T-helper 2 cell (primary cell): ENCODE measurements at places on chromosomes 1 and 21.

DNA sequence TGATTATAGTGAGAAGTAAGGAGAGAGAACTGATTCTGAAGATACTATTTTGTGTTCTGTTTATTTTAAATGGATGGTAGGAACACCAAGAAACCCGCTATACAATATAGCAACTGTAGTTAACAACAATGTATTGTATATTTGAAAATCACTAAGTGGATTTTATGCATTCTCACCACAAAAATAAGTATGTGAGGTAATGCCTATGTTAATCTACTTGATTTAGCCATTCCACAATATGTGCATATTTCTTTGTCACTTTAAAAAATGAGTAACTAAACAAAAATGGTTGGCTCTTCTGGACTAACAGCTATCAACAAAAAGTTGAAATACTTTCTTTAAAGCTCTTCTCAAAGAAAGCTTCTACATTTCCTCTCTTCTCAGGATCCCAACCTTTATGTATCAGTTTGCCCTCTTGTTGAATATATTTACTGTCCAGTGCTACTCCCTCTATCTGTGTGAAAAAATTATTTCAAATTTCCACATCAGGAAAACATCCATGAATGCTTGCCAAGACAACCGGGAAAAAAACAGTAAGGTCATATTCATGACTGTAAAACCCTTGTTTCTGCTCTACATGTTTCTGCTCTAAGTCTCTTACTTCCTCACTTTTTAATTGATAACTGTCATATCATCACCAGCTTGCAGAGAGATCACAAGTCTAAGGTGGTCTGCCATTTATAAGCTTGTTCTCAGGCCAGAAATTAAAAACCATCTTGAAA lies 27.0 kb downstream of the CLCA4 start:
- DNase-seq: no peak

DNA sequence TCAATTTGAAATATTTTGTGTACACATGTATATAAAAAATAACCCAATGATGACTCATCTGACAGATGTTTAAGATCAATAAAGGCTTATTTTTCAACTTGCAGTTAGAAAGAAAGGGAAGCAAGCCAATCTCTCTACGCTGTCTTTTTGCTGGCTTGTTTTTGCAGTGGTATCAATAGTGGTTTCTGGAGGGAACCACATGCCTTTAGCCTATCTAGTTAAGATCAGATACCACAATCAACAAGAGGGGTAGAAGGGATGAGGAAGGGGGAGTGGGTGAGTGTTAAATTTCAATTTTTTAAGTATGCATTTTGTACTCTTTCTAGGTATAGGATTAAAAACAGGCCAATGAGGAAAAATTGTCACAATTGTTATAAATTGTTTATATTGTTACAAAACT lies 276.2 kb downstream of the KCNH1 start:
- peak; percentile 0 for DNase-seq

DNA sequence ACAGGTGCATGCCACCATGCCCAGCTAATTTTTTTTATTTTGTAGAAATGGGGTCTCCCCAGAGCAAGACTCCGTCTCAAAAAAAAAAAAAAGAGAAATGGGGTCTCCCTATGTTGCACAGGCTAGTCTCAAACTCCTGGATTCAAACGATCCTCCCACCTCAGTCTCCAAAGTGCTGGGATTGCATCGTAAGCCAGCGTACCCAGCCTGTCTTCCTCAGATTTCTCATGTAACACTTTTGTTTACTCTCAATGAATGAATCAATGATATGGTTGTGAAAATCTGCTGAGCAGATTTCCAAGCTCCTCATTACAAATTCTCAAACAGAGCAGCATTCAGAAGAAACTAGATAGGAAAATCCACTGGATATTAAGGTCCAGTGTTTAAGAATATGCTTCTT lies 6.6 kb downstream of the CMPK1 start:
- no peak for DNase-seq

- DNase-seq: no peak
Observed at GRCh38 chr21:26572702-26573381, at the start of gene CYYR1. TSS of gene CYYR1 (minus strand) at chr21:26573286. CDS start at chr21:26572940, 346 bp downstream.

- no peak for DNase-seq
Observed at GRCh38 chr1:213685992-213686582, 301.7 kb upstream of the PROX1 start.

- no peak for DNase-seq
Observed at GRCh38 chr1:209721323-209721722, 16.7 kb downstream of the HSD11B1 start.

DNA sequence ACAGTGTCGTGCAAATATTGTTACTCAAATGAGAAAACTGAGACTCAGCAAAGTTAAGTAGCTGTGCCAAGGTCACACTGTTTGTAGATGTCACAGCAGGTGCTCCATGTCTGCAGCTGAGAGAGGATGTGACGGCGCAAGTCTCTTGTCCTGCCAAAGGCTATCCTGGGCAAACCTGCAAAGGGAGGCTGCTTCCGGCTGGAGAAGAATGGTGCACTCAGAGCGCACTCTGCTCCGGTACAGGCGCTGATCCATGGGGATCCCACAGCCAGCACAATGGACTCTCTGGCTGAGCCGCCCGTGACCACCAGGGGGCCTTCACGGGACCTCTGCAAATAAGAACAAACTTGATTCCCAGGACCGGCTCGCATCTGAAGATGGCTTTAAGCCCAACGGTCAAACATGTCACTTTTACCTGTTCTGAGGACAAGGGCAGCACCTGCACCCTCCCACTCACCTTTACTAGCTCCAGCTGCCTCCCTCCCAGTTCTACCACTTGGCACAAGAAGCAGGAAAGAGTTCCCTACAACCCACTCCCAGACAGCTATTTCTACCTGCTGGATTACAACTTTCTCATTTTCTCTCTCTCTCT lies 21.9 kb downstream of the RD3 start:
- peak; percentile 31 for DNase-seq

- no peak for DNase-seq
Observed at GRCh38 chr21:45613396-45613795, 30.1 kb upstream of the PCBP3 start.

GRCh38 chr1:83959824-83960498 lies 39.0 kb downstream of the TTLL7 start:
- no peak for DNase-seq

DNA sequence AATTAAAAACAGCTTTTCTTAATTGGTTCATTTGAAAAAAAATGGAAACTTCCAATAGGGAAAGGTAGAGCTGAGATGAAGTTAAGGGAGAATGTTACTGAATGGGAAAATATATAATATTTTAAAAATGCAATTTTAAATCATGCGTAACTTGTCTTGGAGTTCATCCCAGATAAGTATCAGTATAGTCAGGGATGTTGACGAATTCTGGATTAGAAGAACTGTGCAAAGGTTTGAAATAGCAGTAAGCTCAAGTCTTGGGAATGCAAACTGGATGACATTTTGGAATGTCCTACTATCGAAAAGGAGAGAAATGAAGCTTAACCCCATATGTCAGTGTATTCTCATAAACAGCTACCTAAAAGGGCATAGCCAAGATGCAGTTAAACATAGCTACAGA lies 4.0 kb upstream of the ST6GALNAC3 start:
- no peak for DNase-seq

DNA sequence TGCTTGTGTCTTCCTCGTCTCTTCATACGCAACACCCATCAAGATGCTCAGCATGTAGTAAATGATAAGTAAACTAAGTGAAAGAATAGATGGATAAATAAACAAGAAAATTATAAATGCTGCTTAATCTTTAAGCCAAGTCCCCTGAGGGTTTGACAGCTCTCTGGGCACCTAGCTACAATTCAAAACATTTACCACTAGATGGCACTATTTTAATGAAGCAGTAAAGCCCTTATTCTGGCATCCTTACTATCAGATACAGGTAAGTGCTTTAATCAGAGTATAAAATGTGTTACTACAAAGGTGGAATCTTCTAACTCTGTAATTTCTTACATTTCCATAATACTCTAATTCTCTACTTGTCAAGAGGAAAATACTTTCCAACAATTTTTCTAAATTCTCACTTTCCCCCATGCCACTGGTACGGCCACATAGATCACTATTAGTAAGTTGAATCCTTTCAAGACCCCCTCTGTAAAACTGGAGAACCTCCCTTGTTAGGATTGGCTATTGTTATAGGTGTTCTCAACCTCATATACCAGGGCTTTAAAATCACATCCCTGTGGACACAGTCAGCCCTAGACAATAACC lies 137.8 kb downstream of the BARHL2 start:
- no peak for DNase-seq

GRCh38 chr1:22139066-22139594 lies 3.8 kb downstream of the WNT4 start:
- no peak for DNase-seq

GRCh38 chr1:107952989-107953388 lies 12.0 kb downstream of the VAV3 start:
- no peak for DNase-seq

DNA sequence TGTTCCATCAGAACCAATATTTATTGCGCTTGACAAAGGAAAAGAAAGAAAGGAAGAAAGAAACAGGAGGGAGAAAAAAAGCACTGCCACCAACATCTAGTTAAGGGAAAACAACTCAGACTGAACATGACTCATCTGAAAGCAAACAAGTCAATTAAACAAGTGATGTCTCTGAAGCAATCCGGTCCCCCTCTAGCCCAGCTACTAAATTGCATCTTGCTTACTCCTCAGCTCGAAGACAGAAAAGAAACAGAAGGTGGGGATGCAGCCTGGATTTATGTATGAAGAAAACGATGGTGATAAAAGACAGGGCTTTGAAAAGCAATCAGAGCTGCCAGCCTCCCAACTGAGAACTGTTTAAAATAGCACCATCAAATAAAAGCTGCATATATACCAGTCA lies 188.2 kb downstream of the OMA1 start:
- no peak for DNase-seq

- DNase-seq: no peak
Observed at GRCh38 chr1:115880981-115881672, 40.2 kb upstream of the NHLH2 start.

- DNase-seq: no peak
Observed at GRCh38 chr21:43829575-43830119, 35.4 kb upstream of the AGPAT3 start.

GRCh38 chr1:44108241-44108640 lies 10.4 kb upstream of the KLF17 start:
- no peak for DNase-seq

DNA sequence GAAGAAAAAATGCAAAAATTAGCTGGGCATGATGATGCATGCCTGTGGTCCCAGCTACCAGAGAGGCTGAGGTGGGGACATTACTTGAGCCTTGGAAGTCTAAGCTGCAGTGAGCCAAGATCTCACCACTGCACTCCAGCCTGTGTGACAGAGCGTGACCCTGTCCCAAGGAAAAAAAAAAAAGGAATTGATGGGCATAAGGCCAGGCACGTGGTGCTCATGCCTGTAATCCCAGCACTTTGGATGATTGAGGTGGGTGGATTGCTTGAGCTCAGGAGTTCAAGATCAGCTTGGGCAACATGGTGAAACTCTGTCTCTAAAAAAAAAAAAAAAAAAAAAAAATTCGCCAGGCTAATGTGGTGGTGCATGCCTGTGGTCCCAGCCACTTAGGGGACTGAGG lies 55.8 kb upstream of the ATP2B4 start:
- DNase-seq: no peak

DNA sequence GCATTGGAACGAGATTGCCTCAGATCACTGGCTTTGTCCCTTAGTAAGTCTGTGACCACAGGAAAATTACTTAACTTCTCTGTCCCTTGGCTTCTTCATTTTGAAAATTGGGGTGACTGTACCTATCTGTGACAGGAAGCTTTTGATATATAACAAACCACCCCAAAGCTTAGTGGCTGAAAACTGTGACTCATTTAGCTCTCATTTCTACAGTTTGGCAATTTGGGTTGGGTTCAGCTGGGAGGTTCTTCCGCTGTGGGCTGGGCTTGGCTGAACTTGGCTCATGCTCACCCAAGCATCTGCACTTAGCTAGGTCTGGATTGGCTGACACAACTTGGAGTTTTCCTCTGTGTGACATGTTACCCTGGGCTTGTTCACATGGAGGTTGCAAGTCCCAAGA lies 14.0 kb downstream of the C1orf94 start:
- no peak for DNase-seq

DNA sequence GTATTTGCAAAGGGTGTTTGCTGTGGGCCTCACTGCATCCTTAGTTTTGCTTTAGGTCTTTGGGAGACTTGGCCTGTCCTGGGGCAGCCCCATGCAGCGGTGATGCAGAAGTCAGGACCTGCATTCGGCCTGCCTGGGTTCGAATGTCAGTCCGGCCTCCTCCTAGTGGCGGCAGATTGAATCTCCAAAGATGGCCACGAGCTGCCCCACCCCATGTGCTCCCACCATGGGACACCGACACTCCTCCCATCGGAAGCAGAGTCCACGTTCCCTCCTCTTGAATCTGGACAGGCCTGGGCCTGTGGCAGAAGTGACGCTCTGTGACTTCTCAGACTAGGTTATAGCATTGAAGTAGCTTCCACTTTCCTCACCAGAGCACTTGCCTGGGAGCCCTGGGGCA lies 16.3 kb upstream of the NPPB start:
- DNase-seq: no peak

DNA sequence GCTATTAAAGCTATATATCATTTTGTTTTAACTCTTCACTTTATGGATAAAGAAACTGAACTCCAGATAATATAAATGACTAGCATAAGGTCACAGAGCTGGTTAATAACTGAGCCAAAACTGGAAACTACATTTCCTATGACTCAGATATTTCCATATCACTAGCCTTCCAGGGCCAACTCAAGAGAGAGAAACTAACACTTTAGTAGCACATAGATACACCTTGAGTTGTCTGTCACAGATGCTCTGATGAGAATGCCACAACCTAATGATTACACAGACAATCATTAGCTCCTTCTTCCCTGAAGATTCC lies 40.7 kb downstream of the NME7 start:
- no peak for DNase-seq

GRCh38 chr1:232954594-232955365 lies 4.4 kb downstream of the NTPCR start:
- DNase-seq: no peak

DNA sequence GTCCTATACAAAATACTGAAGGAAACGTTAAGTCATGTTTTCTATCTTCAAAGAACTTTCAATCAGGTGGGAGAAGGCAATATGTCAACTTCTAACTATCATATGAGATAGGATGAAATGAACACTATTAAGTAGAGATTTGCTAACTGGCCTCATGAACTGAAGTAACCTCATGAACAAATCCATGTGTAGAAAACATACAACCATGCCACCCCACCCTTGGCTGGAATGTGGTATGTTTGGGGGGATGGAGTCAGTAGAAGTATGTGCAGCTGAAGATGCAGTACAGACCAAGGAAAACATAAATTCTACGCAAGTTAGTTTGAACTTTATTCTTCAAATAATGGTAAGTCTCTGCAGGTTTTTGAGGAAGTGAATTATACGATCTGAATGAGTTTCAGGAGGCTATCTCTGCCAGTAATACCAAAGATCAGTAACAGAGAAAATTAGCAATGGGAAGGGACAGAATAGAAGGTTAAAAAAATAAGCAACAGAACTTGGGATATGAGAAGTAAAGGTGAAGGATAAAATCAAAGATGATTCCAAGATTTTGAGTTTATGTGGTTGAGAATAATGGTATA lies 4.5 kb downstream of the TRMT1L start:
- no peak for DNase-seq
